ENCODE measurements at places on chromosomes 2 and 18. TPM values are rescaled to one million over a fixed set of nuclear protein-coding genes. Genes with fewer than 3 reads are reported as not detected.

Gene ERICH2
- not detected for total RNA-seq

Gene CACNB4
- 0.44 TPM for total RNA-seq

Gene MAP2
- 1.4 TPM for total RNA-seq

Gene PID1
- total RNA-seq = 40.3 TPM
